Right ventricle myocardium inferior (tissue), 1 donor: ENCODE measurements at places on chromosomes 11 and 22.
A peak's percentile ranks its signal among the peaks of the same experiment; 100 is the strongest.

GRCh38 chr11:1834062-1834610, 654 bp upstream of the SYT8 start:
- no peak for DNase-seq

- DNase-seq, result no peak
Observed at GRCh38 chr11:67057205-67057672, 592 bp downstream of the RHOD start.

DNA sequence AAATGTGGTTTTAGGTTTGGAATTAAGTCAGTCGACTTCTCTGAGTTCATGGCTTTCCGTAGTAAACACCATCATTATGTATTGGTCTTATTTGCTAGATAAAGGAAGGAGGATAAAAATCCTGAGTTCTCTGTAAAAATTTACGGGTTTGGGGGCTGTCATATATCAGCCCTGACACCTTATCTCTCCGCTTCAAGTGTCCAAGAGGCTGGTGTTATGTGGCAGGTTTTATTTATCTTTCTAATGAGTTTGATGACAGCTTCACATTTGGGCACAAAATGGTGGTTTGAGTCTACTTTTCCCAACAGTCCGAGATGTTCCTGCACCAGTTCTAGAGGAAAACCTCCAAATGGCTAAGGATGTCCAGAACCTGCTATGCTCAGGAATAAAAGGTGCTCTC, 67.3 kb upstream of the VSTM5 start:
- no peak for DNase-seq

DNA sequence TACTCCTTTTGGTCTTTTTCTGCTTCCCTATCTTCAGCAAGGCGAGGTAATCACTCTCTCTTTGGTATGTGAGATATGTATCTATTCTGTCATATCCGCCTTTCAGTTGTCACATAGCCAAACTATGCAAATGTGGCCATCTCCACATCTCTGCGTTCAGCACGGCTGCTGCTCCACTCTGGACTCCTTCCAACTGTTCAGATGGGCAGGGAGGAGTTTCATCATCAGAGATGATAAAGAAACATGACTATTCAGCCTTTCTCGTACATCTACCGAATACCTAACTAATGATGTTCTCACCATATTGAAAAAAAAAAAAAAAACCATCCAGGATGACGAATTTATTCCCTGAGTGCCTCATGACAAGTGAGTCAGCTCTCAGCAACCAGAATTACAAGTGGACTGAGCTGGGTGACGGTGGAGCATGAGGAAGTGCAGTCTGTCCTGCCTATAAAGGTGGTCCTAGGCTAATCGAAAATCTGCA, 899.6 kb downstream of the OPCML start:
- no peak for DNase-seq

- peak; percentile 69 for DNase-seq
Observed at GRCh38 chr22:38843201-38843656, 599 bp downstream of the NPTXR start.

GRCh38 chr11:18778468-18778867, 13.1 kb downstream of the PTPN5 start:
- DNase-seq, result no peak

DNA sequence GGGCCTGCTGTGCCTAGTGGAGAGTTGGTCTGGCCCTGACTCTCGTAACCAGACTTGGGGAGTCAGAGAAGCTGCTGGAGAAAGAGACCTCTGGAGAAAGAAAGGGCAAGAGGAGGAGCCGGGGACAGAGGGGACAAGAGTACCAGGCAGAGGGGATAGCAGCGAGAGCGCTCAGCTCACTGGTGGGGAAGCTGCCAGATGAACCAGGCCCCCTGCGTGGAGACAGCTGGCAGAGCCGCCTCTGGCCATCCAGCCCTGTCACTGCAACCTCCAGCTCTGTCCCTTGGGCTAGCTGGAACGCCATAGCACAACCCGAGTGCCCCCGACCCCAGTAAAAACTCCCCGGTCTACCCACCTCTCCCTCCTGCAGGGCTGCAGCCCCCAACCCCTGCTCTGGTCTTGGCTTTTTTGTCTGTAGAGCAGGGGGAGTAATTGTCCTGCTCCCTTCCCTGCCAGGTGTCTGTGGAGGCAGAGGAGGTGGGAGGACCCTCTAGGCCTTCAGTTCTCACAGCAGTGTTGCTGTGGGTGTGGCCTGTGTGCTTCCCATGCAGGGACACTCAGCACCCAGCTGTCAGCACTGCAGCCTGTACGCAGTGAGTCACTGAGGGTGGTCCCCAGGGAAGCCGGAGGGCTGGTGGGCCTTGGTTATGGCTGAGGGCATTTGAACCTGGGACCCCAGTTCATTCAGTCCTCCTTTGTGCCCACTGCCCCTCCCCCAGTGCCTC, 4.8 kb upstream of the SUN2 start:
- DNase-seq, result no peak
